Esophagus muscularis mucosa (tissue), 4 donors: ENCODE measurements at places on chromosomes 4 and X. TPM values are rescaled to one million over a fixed set of nuclear protein-coding genes. Genes with fewer than 3 reads are reported as not detected.

Gene CABS1
- total RNA-seq = not detected

Gene SSX2
- not detected for total RNA-seq

- peaks cover 6% of the 10 kb centered on the region for H3K4me1 ChIP-seq
- no peak overlapping the region for H3K27ac ChIP-seq
- H3K27me3 ChIP-seq = no peaks in the 10 kb centered on the region
- DNase-seq = no peak
Measured at GRCh38 chr4:77631276-77631675, 25.7 kb downstream of the CXCL13 start.

- H3K36me3 ChIP-seq = peaks cover 6% of the 10 kb centered on the region
- no peaks in the 10 kb centered on the region for H3K27me3 ChIP-seq
- peak; percentile 93 for DNase-seq
- peak overlapping the region; percentile 100 for H3K27ac ChIP-seq
Measured at GRCh38 chr4:105471566-105472176, 2.2 kb downstream of the PPA2 start.

DNA sequence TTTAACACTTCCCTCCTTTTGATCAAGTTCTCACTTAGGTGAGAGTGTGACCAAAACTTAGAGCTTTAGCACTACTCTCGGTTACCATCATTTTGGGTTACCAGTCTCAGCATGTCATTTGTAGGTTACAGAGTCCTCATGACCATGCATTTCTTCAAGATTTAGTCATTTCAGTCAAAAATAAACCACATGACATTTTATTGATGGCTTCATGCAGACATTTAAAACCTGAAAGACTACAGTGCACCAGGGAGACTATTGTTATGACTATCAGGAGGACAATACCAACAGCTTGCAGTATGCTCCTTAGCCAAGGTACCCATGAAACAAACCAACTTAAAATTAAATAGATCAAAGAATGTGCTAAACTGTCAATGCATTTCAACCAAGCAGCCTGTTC lies 498.1 kb upstream of the FSTL5 start:
- no peaks in the 10 kb centered on the region for H3K36me3 ChIP-seq
- H3K27me3 ChIP-seq = no peaks in the 10 kb centered on the region
- no peak for DNase-seq
- H3K4me1 ChIP-seq = no peaks in the 10 kb centered on the region
- H3K4me3 ChIP-seq = no peak overlapping the region

GRCh38 chr4:128690011-128690410 lies 119.5 kb upstream of the JADE1 start:
- no peaks in the 10 kb centered on the region for H3K36me3 ChIP-seq
- no peaks in the 10 kb centered on the region for H3K4me1 ChIP-seq
- H3K27ac ChIP-seq = no peak overlapping the region
- DNase-seq = no peak
- no peaks in the 10 kb centered on the region for H3K27me3 ChIP-seq

DNA sequence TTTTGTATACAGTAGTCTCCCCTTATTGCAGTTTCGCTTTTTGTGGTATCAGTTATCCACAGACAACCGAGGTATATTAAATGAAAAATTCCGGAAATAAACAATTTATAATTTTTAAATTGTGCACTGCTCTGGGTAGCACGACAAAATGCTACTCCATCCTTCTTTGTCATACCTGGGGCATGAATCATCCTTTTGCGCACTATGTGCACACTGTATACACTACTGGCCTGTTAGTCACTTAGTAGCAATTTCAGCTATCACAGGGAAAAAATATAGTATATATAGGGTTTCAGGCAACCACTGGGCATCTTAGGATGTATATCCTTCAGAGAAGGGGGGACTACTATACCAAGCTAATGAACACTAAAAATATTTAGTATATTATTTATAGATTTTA lies 198.8 kb upstream of the FAT4 start:
- H3K27ac ChIP-seq = no peak overlapping the region
- no peaks in the 10 kb centered on the region for H3K36me3 ChIP-seq
- no peak for DNase-seq
- H3K4me1 ChIP-seq = no peaks in the 10 kb centered on the region
- H3K4me3 ChIP-seq = no peak overlapping the region

- H3K36me3 ChIP-seq = no peaks in the 10 kb centered on the region
- H3K27me3 ChIP-seq = no peaks in the 10 kb centered on the region
- peak overlapping the region; percentile 95 for H3K4me3 ChIP-seq
- peak overlapping the region; percentile 89 for H3K27ac ChIP-seq
- no peak for DNase-seq
Measured at GRCh38 chr4:153467897-153468262, 1.7 kb downstream of the TMEM131L start.
